Astrocyte (in vitro differentiated cells and primary cell): ENCODE measurements at places on chromosomes 11 and 22.

GRCh38 chr22:40746428-40747220 lies 67.3 kb downstream of the MCHR1 start:
- DNase-seq, result no peak

- DNase-seq, result no peak
These were observed 52.7 kb downstream of the PHF21B start for GRCh38 chr22:44956840-44957767.

DNA sequence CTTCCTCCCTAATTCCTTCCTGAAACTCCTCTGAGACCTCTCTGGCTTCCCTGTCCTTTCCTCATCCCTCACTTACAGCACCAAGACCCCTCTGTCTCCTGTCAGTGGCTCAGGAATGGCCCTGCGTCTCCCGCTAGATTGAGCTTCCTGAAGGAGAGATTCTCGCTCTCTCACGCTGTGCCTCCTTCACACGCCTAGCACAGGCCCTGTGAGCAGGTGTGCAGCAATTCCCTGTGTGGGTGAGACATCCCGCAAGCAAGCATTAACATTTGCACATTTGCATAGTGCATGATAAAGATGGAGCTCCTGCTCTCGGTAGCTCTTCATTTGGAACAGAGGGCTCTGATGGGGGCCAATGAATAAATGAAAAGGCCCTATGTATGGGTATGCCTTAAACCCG lies 159.8 kb downstream of the ADAMTS15 start:
- DNase-seq, result no peak

- DNase-seq, result no peak
These were observed 19.1 kb downstream of the PIK3C2A start for GRCh38 chr11:17188675-17189074.

- no peak for DNase-seq
These were observed 56.1 kb downstream of the SYN3 start for GRCh38 chr22:33002035-33002434.

- no peak for DNase-seq
These were observed 6.8 kb downstream of the KRTAP5-5 start for GRCh38 chr11:1636291-1636950.
